Pericardium fibroblast (primary cell): ENCODE measurements at places on chromosomes 13 and 19. TPM values are rescaled to one million over a fixed set of nuclear protein-coding genes. Genes with fewer than 3 reads are reported as not detected.

The COL5A3 gene
- total RNA-seq: 31.9 and 41.2 TPM in 2 replicates

The TPRX2 gene
- total RNA-seq: not detected in 2 replicates

The LILRA2 gene
- not detected in 2 replicates for total RNA-seq

The ZNF699 gene
- total RNA-seq: 4.3 and 5.6 TPM in 2 replicates

The TSSK6 gene
- total RNA-seq: 1.4 and 2.0 TPM in 2 replicates

The TNPO2 gene
- total RNA-seq: 19.6 and 32.4 TPM in 2 replicates
